ENCODE measurements at places on chromosomes 12 and 14.

GRCh38 chr12:127723251-127723650 lies 543.7 kb upstream of the TMEM132C start:
- DNase-seq: no peak

DNA sequence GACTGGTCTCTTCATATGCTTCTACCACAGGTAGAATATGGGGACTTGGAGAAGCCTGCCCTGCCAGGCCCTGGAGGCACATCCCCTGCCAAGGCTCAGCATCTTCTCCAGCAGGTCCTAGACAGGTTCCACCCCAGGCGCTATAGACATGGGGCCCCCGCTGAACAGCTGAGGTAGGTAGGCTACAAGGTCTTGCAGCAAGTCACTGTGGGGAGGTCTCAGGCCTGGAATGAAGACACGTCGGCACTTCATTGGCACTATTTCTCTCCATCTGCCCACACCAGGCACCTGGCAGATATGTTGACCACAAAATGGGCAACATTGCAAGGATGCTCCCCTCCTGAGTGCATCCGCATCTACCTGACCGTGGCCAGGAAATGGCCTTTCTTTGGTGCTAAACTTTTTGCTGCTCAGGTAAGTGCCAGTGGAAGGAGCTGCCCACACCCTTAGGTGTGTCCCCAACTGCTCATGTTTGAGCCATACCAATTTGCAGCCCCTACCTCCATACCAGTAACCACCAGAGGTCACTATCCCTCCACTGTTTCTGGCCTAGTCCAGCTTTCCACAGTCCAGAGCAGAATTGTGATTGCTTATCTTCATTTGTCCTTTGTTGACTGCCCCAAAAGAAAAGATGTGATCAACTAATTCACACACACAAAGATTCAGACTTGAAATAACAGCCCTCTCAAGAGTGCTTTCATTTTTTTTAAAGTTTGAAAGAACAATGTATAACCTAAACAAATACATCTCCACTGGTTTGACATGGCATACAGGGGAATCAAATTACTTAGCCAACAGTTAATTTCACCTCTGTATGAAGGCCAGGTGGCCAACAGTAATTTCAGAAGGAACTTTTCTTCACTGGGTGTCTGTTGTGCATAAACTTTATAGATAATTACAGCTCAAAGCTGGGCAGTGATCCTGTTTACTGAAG lies 16.1 kb downstream of the PIGH start:
- peak; percentile 16 for DNase-seq

DNA sequence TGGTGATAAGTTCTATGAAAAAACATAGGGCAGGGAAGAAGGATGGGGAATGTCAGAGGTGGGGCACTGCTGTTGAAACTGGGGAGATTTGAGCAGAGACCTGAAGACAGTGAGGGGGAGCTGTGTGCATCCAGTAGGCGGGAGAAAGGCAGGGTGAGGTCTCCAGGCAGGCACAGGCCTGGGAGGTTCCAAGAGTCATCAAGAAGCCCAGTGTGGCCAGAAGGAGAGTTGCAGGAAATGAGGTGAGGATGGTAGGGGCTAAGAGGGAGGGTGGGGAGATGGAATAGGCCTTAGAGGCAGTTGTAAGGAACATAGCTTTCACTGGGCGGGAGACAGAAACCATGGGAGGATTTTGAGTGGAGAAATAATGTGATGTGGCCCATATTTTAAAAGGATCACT lies 341.8 kb downstream of the GLT1D1 start:
- DNase-seq: no peak

DNA sequence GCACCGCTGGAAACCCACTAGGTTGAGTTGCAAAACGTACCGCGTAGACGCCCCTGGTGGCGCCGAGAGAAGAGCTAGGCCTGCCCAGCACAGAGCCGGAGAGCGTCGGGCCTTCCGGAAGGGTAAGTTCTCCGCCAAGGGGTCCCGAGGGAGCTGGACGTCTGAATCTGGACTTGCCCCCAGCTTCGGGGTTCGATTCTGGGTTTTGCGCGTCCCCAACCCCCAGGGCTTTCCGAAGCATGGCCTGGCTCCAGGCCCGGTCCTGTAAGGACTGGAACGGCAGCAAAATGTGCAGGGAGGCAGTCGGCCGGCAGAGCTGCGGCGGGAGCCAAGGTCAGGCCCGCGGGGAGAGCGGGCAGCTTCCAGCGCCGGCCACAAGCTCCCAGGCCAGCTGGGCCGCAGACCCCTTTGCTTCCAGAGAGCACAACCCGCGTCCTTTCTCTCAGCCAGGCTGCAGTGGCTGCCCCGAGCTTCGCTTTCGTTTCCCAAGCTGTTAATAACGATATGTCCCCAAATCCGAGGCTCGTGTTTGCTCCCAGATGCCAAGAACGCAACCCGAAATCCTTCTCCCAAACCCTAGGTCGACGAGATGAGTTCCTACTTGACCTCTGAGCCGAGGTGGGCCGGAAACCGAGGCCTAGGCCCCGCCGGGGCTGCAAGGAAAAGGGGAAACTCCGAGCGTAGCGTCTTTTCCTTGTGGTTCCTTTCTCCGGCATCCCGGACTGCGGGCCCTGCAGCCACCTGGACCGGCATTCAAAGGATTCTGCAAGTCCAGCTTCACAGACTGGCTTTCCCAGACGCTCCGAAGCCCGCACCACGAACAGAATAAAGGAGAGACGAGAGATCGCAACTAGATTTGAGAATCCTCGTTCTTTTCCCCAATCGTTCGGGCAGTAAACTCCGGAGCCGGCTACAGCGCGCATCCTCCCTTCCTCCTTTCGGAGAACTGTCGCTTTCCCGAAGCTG lies 3.2 kb upstream of the TBX5 start:
- no peak for DNase-seq

GRCh38 chr12:123966596-123966995 lies 6.0 kb downstream of the CCDC92 start:
- DNase-seq: no peak

DNA sequence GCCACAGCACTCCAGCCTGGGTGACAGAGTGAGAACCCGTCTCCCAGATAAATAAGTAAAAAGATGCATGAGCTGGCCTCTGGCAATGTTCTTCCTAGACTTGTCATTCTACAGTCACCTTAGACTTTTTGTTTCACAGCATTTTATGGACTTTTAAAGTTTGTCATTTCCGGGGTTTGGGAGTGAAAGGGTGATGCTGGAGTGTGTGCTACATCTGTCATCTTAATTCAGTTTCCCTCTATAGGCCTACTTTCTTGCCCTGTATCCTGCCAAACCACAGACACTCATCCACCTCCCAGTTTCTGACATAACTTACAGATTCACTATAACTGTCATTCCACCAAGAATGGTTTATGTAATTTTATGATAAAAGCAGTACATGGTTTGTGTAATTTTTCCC lies 166.7 kb upstream of the PARP11 start:
- DNase-seq: no peak

DNA sequence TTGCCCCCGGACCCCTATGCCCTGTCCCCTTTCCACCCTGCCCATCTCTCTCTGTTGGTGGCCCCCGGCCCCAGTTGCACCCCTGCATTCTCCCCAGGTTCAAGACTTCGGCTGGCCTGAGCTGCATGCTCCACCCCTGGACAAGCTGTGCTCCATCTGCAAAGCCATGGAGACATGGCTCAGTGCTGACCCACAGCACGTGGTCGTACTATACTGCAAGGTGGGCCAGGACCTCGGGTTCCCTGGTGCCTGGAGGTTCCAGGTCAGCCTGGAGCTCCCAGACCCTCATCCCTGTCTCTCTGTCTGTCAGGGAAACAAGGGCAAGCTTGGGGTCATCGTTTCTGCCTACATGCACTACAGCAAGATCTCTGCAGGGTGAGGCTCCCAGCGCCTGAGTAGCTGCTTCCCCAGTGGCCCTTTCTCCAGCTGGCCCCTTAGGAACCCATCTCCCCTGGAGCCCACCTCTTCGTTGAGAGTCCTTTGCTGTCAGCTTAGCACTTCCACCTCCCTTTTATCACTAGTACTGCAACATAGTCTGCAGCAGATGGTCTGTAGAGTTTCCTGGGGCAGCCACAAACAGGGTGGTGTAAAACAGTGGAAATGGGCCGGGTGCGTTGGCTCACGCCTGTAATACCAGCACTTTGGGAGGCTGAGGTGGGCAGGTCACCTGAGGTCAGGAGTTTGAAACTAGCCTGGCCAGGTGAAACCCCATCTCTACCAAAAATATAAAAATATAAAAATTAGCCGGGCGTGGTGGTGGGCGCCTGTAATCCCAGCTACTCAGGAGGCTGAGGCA lies 5.8 kb downstream of the TNS2 start:
- no peak for DNase-seq

- peak; percentile 84 for DNase-seq
Observed at GRCh38 chr12:48988030-48988649, 10.0 kb downstream of the WNT1 start.

DNA sequence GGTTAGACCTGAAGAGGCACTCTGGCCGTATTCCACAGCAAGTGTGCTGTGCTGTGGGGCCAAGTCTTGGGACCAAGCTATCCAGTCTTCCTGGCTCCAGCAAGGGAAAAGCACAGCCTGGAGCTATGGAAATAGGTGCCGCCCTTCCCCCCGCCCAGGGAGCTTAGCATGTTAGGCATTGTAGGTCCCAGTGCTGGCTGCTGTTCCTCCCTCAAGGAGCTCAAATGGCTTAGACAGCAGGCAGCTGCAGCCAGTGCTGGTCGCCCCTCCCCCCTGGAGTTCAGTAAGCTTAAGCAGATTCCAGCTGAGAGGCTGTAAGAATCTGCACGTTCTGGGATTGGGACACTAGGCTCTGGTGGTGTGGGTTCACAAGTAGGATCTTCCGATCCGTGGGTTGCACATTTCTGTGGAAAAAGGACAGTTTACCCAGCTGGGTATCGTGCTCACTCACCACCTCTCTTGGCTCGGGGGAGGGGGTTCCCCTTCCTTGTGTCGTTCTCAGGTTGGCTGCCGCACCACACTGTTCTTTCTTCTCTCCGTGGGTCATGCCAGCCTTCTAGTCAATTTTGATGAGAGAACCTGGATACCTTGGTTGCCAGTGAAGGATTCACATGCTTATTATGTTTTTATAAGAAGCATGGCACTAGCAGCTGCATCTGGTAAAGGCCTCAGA lies 127.3 kb downstream of the CNTN1 start:
- no peak for DNase-seq

GRCh38 chr14:102738373-102739189 lies 38.7 kb upstream of the TRAF3 start:
- no peak for DNase-seq

DNA sequence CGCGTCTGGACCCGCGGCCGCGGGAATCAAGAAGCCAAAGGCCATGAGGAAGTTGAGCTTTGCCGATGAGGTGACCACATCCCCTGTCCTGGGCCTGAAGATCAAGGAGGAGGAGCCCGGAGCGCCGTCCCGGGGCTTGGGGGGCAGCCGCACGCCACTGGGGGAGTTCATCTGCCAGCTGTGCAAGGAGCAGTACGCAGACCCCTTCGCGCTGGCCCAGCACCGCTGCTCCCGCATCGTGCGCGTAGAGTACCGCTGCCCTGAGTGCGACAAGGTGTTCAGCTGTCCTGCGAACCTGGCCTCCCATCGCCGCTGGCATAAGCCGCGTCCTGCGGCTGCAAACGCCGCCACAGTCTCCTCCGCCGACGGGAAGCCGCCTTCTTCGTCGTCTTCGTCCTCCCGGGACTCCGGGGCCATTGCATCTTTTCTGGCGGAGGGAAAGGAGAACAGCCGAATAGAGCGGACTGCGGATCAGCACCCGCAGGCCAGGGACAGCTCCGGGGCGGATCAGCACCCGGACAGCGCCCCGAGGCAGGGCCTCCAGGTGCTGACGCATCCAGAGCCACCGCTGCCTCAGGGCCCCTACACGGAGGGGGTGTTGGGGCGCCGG lies 1.0 kb downstream of the INSM2 start:
- DNase-seq: peak; percentile 64

All from stimulated activated CD4-positive, alpha-beta T cell treated with anti-CD3 and anti-CD28 coated beads, Interleukin-2, amount 100 ng/mL, for 24 hours (primary cell).